ENCODE measurements at places on chromosomes 1 and 21.

- DNase-seq: no peak
These were observed 67.1 kb downstream of the SH3BGR start for GRCh38 chr21:39518847-39519210.

GRCh38 chr1:33932871-33933270 is 69.0 kb downstream of the HMGB4 start:
- no peak for DNase-seq

- DNase-seq: no peak
These were observed 712.8 kb downstream of the MATN1 start for GRCh38 chr1:30010506-30011106.

DNA sequence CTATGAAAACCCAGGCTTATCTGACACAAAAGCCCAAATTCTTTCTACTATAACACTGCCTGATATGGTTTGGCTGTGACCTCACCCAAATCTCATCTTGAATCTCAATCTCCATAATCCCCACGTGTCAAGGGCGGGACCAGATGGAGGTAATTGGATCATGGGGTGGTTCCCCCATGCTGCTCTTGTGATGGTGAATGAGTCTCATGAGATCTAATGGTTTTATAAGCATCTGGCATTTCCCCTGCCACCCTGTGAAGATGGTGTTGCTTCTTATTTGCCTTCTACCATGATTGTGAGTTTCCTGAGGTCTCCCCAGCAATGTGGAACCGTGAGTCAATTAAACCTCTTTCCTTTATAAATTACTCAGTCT is 123.3 kb upstream of the USP24 start:
- peak; percentile 6 for DNase-seq

GRCh38 chr21:33236766-33237165 is 7.0 kb downstream of the IFNAR2 start:
- DNase-seq: no peak

- DNase-seq: no peak
These were observed 153.3 kb downstream of the TOMM20 start for GRCh38 chr1:234975122-234975940.

DNA sequence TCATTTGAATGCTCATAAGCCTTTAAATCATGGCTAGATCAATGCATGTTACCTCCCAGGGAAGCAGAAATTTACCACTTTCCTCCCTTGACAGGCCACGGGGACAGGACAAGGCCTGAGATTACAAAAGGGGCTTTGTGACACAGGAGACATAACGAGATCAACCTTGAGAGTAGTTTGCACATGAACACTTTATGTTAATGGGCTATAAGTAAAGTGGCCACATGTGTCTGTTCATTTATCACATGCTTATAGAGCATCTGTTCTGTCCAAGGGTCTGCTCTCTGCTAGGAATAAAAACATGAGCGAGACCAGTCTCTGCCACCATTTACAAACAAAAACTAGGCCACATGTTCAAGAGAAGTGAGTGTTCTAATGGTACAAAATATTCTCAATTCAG is 144.1 kb upstream of the C8B start:
- DNase-seq: no peak

GRCh38 chr1:50930193-50930592 is 29.9 kb downstream of the FAF1 start:
- DNase-seq: no peak

DNA sequence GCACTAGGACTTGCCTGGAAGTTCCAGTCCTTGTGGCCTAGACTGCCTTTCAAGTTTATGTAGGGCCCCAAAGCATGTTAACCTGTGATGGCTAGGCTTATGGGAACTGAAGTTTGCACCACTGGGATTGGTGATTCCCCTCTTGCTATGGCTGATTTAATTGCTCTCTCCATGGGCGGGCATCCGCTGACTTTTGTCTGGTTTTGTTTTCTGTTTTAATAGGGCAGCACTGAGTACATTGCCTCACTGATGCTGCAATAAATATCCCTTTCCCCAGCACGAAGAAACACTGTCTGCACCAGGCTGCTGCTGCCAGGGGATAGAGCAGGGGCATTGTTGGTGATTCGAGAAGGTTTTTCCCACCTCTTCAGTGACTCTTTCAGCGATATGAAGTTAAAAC is 73.3 kb upstream of the PDE4B start:
- DNase-seq: no peak

DNA sequence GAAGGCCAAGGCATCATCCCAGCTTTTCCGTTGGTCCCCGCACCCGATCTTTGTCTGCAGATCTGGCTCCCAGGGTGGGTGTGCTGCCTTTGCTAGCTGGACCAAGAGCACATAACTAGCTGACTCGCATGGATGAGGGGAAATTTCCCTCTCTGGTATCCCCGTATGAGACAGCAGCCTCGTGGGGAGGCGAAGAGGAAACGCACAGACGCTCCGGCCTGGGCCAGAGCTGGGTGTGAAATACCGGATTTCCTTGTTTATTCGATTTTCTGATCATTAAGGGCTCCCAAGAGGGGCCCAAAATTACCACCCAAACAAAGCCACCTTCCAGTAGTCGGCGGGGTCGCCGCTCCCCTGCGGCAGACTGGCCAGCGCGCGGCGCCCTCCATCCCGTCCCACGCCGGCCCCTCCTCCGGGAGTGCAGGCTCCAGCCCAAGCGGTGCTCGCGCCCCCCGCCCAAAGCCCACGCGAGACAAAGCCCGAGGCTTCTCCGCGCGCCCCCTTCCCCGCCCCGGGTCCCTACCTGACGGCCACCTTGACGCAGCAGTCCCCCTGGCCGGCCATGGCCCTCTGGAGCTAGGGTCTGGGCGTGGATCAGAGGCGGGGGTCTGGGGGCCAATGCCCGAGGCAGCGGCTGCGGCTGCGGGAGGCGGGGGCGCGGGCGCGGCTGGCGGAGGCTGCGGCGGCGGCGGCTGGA is 546 bp downstream of the KIF21B start:
- DNase-seq: peak; percentile 65

All from stimulated activated CD4-positive, alpha-beta T cell treated with anti-CD3 and anti-CD28 coated beads, Interleukin-15, amount 100 ng/mL, for 24 hours (primary cell).